ENCODE measurements at places on chromosomes 3 and 15.

- DNase-seq: no peak
Observed at GRCh38 chr15:65323071-65323511, 18.6 kb downstream of the RNU5B-1 start.

GRCh38 chr3:187838016-187838540 lies 92.8 kb upstream of the BCL6 start:
- DNase-seq: no peak

GRCh38 chr3:23945663-23945912 lies 502 bp downstream of the NR1D2 start:
- no peak for DNase-seq

DNA sequence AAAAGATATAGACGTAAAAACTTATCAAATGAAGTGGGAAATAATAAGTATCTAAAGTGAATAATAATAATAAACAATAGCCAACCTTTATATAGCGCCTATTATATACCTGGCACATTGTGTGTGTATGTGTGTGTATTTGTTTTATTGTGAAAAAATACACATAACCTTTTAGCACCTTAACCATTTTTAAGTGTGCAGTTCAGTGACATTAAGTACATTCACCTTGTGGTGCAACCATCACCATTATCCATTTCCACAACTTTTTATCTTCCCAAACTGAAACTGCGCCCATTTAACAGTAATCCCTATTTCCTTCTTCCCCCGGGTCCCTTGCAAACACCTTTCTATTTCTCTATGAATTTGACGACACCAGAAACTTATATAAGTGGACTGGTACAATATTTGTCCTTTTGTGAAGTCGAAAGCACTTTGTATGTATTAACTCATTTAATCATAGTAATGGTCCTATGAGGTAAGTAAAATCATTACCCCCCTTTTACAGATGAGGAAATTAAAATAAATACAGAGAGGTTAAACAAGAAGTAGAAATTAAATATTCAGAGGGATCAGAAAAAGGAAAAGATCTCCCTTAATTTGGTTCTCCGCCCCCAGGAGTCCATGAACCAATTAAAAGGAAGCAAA lies 33.5 kb downstream of the GJD2 start:
- DNase-seq: no peak

GRCh38 chr15:99239545-99240198 lies 9.7 kb downstream of the TTC23 start:
- DNase-seq: no peak

DNA sequence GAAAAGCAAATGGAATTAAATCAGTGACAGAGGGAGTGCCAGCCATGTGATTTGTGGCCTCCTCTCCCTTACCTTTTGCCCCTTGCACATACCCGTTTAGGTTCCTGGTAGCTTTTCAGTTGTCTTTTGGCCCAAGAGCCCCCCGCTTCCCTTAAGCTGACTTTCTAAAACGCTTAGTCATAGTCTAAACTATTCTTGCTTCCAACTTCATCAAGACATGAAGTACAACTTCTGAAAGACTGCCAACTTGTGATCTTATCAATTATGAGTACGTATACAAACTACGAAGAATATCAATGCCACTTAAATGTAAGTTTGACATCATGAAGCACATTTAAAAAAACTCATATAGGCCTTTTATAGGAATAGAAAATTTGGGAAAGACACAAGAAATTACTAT lies 61.9 kb downstream of the EIF3J start:
- DNase-seq: no peak

DNA sequence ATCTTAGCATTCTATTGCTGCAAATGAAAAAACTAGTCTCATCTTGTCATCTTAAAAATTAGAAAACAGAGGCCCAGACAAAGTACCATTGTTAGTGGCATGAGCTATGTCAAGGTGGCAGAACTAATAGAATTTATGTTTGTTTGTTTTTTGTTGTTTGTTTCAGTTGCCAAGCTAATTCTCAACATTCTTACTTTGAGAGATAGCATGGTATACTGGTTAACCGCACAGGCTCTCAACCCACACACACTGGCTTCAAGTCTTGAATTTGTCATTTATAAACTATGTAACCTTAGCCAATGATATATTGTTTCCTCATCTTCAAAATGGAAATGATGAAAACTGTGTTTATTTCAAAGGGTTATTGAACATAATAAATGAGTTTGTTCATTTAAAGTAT lies 367.6 kb upstream of the PLSCR5 start:
- no peak for DNase-seq

DNA sequence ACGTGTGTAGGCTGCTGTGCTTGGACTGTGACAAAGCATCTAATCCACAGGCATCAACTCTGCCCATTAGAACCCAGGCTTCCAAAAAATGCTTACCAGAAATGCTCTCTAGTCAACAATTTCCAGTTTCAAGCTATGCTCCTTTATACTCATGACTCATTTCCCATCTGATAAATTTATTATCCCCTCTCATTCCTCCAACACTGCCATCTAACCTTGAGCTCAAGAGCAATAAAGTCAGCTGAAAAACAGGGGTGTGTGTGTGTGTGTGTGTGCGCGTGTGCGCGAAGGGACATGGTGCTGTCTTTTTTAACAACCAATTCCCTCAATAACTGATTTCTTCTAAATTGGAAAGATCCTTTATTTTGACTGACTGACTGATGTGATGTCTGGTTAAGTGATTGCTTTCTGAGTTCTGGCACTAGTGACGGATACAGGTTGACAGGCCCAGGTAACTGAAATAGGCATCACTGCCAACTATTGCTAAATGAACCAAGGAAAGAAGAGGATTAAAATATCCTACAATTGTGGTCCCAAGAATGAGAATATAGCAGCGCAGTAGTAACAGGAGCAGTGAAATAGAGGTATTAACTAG lies 405.5 kb downstream of the ZNF385D start:
- DNase-seq: no peak

- no peak for DNase-seq
Observed at GRCh38 chr15:41429003-41429890, 12.4 kb downstream of the RTF1 start.

DNA sequence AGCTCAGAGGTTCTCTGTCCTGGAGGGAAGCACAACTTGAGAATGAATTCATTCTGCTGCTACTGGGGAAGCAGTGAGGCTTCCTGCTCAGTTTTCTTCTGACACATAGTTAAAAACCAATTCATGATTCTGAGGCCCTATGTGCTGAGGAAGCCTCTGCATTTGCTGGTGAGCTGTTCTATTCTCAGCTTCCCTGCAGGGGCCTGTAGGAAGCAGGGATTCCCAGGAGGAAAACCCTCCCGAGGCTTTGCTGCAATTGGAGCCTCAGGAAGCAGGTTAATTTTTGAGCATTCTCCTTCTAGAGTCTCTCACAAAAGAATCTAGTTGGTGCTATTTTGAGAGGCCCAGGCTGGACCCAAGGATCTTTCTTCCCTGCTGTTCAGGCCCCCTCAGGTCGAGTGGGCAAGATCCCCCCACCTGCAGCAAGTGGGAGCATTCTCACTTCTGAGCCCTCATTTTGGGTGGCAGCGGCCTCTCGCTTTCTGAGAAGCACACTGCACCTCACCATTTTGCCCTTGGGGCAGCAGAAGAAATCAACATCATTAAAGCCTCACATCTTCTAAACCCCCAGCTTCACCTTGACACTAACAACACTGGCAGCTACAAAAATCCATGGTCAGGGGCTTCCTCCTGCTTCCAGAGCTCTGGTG lies 197.5 kb upstream of the TSC22D2 start:
- no peak for DNase-seq

DNA sequence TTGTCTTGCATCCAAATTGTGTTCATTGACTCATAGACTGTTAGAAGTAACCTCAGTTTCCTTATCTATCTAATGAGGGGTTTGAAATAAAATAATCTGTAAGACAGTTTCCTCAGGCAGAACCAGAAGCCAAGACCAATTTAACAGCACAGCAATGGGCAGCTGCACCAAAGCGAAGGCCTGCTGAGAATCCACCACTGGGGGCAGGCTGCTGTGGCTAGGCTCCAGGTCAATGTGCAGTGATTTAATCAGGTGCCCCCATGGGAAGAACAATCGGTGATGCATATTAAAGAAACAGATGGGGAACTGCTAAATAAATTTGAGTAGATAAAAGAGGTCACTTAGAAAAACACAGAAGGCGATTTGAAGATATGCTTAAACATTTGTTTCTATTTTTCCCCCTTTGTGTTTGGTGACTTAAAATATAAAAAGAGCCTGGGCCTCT lies 28.0 kb upstream of the TMOD3 start:
- DNase-seq: no peak

- no peak for DNase-seq
Observed at GRCh38 chr15:74262625-74263024, 26.5 kb downstream of the CCDC33 start.

DNA sequence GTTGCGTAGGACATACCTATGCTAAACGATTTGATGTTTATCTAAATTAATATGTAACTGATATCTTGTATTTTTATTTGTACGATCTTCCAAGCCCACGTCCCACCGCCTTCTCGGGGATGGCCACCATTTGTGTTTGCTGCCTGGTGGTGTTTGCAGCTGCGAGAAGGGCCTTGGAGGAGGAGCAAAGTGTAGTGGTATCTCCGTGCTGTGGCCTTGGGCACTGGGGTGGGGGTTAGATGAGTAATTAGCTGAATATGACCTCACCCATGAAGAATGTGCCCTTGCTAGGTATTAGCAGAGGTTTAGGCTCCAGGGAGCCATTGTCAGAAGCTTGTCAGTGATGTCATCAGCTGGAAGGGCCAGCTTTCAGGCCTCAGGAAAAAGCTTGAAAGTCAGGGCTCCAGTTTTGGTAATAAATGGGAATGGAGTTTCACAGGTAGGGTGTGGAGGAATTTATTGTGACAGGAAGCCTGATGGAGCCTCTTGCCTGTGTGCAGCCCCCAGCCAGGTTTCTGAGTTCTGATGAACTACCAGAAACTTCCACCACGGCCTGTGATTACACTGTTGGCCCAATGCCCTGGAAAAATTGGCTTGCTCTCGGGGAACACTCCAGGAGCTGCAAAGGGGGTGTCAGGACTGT lies 41.0 kb downstream of the FLNB start:
- no peak for DNase-seq

DNA sequence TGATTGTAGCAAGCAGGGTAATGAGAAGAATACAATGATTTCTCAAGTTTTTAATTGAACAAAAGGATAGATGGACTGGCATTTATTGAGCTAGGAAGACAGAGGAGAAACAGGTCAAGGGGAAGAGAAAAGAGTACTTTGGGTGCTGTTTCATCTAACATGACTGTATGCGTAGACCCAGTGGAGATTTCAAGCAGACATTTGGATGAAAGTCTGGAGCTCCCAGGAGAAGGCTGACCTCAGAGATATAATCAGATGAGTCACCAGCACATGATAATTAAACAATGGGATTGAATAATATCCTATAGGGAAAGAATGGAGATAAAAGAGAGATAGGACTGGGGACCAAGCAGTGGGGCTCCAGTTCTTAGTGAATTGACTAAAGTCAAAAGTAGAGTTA lies 194.9 kb downstream of the ARRDC4 start:
- DNase-seq: no peak

- no peak for DNase-seq
Observed at GRCh38 chr3:87167628-87168456, 59.3 kb upstream of the CHMP2B start.

DNA sequence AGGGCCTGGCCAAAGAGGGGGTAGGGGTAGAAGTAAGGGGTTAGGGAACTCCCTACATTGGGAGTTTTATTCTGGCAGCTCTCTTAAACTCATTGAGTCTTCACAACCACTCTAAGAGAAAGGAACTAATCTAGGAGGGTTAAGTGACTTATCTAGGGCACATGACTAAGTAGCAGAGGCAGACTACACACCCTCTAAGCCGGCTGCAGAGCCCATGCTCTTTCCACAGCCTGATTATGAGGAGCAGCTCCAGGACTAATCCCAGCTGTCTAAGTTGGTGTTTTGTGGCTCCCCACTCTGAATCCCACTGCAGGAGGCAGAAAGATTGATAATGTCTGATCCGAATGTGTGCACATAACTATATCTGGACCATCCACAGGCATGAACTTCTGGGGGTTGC lies 374.6 kb downstream of the EPHB1 start:
- no peak for DNase-seq

DNA sequence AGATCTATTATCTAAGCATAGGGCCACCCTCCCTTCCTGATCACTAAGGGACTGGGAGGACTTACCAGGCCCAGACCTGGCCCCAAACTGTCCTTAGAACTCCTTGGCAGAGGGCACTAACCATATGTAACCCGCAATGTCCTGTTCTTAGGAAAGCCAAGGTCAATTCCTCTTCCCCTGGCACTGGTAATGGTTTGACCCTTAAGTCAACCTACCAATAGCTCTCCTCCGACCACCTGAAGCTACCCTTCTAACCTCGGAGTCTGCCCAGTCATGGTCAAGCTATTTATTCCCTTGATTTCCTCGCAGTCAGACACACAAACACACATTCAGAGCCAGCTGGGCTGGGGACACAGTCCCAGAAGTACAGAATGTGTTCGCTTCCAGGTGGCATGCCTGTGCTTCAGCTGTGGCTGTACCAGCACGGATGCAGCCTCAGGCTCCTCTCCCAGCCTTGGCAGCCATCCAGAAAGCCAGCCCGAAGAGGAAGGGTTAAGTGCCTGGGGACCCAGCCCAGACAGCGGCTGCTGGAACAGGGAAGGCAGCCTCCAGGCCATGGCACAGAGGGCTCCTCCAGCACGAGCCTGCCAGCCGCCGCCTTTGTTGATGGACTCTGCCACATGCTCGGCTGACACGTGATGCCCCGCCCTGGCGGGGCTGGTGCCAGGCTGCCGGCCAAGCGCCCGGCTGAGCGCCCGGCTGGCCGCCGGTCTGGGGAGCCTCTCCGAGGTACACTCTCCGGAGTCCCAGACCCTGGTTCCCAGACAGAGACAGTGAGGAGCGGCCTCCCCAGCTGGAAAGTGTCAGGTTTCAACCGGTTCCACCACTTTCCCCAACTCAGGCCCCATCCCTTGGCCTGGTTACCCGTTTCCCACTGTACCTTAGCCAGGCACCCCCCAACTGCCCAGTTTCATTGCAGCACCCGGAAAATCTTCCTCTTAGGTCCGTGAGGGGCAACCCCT lies 5.5 kb downstream of the BMF start:
- no peak for DNase-seq

GRCh38 chr15:58064980-58065444 lies 499 bp downstream of the ALDH1A2 start:
- DNase-seq: no peak

- no peak for DNase-seq
Observed at GRCh38 chr3:64352639-64352992, 127.3 kb upstream of the PRICKLE2 start.

DNA sequence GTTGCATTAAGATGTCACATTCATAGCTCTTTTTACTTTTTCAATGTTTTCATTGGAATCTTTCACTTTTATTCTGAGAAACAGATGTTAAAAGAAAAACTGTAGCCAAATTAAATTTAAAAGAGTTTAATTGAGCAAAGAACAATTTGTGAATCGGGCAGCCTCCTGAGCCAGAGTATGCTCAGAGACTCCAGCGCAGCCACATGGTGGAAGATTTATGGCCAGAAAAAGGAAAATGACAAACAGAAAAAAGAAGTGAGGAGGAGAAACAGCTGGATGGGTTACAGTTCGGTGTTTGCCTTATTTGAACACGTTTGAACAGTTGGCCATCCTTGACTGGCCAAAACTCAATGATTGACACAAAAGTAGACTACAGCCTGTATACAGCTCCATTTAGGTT lies 33.8 kb upstream of the RAB11A start:
- no peak for DNase-seq
